8988T (cell line): ENCODE measurements at places on chromosomes 1 and 21.
A peak's percentile ranks its signal among the peaks of the same experiment; 100 is the strongest.

- DNase-seq, result no peak
These were observed 50.4 kb downstream of the TENT5C start for GRCh38 chr1:117656202-117656641.

- DNase-seq, result peak; percentile 64
These were observed 176.9 kb upstream of the LMO4 start for GRCh38 chr1:87151500-87152421.

- peak; percentile 57 for DNase-seq
These were observed 666 bp downstream of the HP1BP3 start for GRCh38 chr1:20786253-20787028.

DNA sequence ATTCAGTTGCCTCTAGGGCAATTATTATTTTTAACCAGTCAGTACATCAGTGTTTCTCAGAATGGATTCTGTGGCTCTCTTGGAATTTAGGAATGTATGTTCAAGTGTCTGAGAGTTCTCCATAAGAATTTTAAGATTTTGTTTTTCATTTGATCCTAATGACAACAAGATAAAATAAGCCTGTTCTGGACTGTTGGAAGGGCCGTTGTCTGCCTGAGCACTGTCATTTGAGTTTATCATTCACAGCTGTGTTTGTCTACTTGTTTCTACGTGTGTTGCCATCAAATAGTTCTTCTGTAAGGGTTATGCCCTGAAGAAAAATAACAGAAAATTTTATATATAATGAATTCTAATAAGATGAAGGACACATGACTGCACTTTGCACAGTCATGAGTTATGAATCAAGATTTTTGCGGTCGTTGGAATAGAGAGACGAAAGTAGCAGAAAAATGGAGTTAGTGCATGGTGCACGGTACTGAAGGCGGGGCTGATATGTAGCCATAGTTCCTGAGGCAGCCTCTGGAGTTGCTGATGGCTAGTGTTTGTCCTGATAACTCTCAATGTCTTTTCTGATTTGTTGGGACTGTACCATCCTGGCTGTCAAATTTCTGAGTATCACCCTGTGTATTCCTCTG is 92.5 kb downstream of the NOS1AP start:
- no peak for DNase-seq

DNA sequence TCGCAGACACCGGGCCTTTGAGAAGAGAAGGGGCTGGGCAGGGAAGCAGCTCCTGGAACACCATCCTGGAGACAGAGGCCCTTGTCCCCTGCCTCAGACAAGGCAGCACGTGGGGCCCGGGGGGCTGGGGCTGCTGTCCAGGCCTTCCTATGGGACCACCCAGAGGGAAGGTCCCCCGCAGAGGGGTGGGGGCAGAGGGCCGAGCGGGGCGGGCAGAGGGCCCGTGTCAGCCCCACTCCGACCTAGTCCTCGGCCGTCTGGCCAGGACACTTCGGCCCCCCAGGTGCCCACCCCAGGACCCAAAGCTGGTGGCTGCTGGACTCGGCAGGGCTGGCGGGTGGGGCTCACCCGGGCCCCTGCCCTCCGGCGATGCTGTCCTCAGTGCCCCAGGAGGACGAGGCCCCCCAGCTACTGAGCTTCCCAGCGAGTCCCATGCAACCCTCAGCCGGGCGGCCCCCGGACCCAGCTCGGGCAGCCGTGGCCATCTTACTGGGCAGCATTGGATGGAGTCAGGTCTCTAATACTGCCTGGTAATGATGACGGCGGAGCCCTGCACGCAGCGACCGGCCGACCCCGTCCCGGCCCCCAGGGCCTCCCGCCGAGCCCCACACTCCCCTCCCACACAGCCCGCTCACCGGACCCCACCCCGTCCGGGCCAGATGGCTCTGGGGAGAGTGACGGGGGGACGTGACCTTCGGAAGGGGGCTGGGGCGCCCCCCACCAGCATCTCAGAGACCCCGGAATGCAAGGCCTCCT is 6.9 kb upstream of the TTLL10 start:
- no peak for DNase-seq

GRCh38 chr1:14466006-14466405 is 132.5 kb upstream of the KAZN start:
- DNase-seq, result no peak
